ENCODE measurements at places on chromosomes 7 and 10.

GRCh38 chr7:135731-136645 is 56.4 kb upstream of the FAM20C start:
- DNase-seq, result no peak

GRCh38 chr7:148304456-148304855 is 286.1 kb upstream of the C7orf33 start:
- DNase-seq, result no peak

DNA sequence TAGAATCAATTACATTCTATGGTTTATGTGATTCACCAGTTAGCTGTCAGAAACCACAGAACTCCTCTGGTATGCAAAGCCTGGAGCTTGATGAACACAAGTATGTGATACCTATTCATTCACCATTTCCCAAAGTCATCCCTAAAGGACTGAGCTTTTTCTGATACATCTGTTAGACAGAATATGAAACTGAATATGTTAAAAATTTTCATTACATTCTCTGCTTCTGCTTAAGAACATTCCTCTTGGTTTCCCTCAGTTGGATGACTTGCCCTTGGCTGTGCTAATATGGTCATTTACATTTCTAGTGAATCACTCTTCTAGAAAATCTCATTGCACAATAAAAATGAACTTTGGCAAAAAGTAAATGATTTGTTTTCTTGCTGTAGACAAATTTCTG is 10.8 kb upstream of the PON1 start:
- DNase-seq, result no peak

GRCh38 chr10:71833451-71834342 is 17.4 kb downstream of the PSAP start:
- DNase-seq, result no peak

GRCh38 chr7:14717816-14718215 is 184.7 kb downstream of the DGKB start:
- DNase-seq, result peak; percentile 39

DNA sequence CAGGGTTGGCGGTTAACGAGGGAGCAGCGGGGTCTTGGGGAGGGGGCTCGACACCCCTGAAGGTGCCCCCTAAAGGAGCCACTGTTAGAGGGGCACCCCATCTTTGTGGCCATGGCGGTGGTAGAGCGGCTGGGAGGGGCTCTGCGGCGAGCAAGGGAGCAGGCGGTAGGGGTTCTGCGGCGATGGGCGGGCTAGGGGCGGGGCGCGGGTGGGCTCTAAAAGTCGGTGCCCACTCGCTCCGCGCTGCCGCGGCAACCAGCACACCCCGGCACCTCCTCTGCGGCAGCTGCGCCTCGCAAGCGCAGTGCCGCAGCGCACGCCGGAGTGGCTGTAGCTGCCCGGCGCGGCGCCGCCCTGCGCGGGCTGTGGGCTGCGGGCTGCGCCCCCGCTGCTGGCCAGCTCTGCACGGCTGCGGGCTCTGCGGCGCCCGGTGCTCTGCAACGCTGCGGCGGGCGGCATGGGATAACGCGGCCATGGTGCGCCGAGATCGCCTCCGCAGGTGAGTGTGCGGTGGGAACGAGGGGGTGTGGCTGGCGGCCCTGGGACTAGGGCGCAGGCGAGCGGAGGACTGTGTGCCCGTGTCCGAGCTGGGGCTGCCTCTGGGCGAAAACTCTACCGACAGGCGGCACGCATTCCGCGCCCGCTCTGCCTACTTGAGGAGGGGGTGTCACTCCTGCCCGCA is at the start of gene MEST:
Gene MEST, plus strand, starts transcription at position 245 of the 682 bp plus-strand sequence. Its CDS starts 229 bp downstream, at position 474.
- no peak for DNase-seq

GRCh38 chr10:124539935-124540641 is 78.5 kb downstream of the LHPP start:
- DNase-seq, result no peak

DNA sequence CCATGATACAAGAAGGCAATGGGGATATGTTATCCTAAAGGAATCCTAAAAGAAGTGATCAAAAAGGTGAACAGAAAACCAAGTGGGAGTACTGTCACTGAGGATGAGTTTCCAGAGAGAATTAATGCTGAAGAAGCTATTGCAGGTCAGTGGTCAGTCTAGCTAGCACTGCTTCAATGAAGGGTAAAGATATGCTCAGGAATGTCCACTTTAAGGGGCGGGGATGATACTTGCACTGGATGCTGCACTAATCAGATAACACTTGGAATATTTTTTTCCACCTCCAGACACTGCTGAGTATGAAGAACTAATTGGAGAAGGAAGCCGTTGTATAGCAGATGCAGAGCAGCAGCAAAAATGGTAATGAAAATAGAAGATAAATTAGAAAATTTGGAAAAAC is 75.3 kb downstream of the LRRC17 start:
- DNase-seq, result no peak

DNA sequence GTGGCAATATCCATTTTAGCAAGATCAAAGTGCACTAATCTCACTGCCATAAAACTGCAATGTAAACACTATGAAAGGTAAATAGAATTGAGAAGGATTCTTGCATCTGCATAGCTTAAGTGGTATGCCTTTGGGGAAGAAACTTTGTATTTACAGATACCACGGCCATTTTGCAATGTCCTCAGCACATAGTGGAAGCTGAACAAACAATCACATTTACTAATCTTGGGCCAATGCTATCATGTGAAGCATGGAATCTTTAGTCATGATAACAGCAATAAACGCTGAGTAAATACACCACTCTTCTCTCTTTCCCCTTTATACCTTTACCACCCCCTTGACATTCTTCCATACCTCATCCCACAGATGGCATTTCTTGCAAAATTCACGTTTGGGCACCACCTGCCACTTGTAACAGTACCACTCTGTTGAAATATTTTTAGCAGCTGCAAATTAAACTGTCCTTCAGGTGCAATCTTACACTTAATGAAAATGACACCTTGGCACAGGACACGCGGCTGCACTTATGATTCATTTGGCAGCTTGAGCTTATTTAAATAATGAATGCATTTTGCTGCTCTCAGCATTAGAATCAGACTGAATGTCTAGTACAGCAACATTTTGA is 171.8 kb downstream of the SEMA3A start:
- no peak for DNase-seq

DNA sequence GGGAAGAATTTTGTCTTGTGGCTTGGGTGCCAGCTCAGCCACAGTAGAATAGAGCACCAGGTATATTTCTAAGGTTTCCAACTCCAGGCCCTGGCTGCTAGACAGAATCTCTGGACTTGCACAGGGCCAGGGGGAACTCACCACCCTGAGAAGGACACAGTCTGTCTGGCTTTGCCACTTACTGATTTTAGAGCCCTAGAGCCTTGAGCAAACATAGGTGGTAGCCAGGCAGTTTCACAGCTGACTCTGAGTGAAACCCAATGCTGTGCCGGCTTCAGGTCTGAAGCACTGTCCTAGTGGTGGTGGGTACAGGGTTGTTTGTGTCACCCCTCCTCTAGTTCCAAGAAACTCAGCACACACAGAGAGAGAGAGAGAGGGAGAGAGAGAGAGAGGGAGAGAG is 81.6 kb downstream of the TES start:
- DNase-seq, result no peak

GRCh38 chr7:54560723-54561122 is 18.5 kb downstream of the VSTM2A start:
- no peak for DNase-seq

- no peak for DNase-seq
Measured at GRCh38 chr10:53006663-53007526, 234.3 kb upstream of the MBL2 start.

- no peak for DNase-seq
Measured at GRCh38 chr7:99419323-99420021, 10.7 kb downstream of the BUD31 start.

GRCh38 chr7:86950944-86951343 is 108.5 kb downstream of the ELAPOR2 start:
- DNase-seq, result no peak

DNA sequence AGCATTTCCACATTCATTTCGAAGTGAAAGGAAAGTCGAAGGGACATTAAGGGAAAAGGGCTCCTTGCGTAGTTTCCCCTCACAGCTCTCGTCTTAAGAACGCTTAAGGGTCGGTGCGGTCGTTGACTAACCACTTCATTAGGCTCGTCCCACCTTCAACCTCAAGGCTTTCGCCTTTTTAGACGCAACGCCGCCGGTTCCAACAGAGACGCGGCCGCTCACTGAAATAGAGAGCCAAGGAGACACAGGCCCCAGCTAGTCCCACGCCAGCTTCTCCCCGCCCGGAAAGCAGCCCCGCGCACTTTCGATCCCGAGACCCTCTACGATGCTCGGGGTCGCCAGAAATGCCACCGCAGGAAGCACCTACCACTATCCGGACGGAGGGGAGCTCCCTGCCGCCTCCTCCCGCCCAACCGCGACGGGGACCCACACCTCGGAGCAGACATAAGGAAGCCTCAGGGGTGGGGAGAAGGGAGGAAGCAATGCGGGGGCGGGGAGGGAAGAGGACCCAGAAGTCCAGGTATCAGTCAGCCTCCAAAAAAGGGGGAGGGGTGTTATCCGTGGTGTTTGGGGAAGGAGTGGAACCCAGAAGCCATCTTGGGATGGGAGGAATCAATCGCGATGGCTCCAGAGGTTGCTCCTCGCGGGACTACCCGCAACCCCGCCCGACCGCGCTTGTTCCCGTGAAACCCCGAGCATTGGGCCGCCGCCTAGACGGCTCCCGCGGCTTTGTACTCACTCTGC is 559 bp downstream of the TRA2A start:
- peak; percentile 41 for DNase-seq

DNA sequence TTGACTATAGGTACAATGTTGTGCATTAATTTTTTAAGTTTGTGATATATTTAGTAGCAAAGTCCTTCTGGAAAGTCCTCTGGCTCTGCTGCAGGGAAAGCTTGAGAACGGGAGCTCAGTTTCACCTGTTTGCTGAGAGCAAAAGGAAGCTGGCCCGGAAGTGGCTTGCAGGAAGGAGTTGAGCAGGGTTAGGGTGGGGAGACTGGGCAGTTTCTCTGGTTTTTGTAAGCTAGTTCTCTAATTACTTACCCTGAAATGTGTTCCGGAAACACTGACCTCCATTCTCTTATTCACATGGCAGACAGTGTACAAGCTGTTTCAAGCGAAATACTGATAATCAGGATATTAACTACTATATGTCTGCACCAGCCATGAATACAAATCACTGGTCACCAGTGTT is 22.3 kb downstream of the MAP3K8 start:
- no peak for DNase-seq

DNA sequence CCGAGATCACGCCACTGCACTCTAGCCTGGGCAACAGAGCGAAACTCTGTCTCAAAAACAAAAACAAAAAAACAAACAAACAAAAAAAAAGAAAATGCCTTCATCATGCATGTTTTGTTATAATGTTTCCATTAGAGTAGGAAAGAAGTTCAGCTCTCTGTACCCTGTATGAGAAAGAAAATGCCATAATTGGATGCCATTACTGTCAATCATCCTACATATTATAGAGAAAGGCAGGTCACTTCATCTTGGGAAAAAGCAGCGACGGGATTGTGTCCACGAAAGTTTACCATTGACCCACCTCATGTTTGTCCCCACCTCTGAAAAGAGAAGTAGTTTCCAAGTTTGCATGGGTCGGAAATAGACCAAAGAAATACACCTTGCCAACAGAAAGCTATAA is 33.8 kb downstream of the SEC61G start:
- no peak for DNase-seq

GRCh38 chr7:91420606-91421005 is 156.4 kb downstream of the FZD1 start:
- DNase-seq, result no peak

DNA sequence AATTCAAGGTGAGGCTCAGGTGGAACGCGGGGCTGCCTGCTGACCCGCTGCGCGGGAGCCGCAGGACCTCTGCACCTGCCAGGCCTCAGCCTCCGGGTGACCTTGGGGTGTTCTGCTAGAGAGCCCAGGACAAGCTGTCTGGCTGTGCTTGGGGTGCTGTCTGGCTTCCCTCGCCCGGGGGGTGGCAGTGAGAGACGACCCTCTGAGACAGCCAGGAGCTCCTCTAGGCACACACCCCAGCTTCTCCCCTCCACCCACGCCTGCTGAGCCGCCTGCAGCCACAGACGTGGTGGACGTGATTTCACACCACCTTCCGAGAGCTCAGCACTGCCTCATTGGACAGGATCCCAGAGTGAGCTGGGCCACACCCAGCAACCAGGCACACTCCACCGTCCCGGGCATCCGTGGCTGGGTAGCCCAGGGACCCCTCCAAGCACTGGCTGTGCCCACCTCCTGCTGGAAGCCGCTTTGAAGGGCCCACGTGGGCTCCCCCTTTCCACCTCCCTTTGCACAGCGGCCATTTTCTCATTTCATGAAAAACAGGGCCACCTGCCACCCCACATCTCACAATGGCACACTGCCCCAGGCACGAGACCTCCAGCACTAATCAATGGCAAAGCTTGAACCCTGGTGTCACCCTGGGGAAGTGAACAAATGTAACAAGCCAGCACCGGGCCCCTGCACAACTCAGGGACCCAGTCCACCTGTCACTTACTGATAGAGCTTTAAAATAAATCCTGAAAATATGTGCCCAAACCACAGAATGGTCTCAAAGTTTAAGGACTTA is 35.0 kb downstream of the ZFAND2A start:
- DNase-seq, result no peak

DNA sequence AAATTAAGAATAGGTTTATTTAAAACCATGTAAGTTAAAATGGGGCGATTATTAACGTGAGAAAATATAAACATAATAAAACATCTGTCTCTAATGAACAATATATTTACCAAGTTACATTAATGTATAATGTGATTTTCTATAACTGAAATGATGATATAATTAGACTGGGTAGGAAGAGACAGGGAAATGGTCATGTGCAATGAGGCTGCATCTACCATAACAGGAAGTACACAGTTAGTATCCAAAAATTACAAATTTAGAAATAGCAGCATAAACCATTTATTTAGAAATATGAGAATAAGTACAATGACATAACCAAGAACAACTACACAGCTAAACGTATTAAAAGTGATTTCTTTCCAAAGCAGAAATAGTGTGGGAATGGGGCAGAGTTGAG is 25.8 kb upstream of the BET1 start:
- DNase-seq, result no peak

DNA sequence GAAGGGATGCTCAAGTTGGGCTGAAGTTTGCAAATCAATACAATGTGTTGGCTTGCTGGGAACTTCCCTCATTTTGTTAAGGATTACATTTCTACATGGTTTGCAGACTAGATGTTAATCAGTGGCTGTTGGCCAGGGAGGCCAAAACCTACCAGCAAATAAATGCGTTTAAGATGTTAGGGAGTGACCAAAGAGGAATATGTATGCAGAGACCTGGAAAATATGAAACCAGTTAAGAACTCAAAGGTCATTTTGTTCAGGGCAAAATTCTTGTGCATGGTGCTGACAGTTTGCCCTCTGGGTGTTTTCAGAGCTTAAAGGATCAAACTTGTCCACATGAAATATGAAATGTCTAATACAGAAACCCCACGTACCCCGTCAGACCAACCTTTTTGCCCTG is 30.3 kb downstream of the GATA3 start:
- DNase-seq, result no peak

GRCh38 chr7:5238500-5238899 is 44.2 kb upstream of the SLC29A4 start:
- no peak for DNase-seq

Data from NCI-H2227 treated with DMSO at 0.1 percent for 48 hours (cell line).